Activated CD4-positive, alpha-beta T cell treated with anti-CD3 and anti-CD28 coated beads, Interleukin-2, amount 10 ng/mL, durations not matched to agents 24 days and 14 days (primary cell): ENCODE measurements at places on chromosomes 7 and 10. TPM values are rescaled to one million over a fixed set of nuclear protein-coding genes. Genes with fewer than 3 reads are reported as not detected.
A peak's percentile ranks its signal among the peaks of the same experiment; 100 is the strongest.

- no peak for DNase-seq
Observed at GRCh38 chr10:28806951-28807759, 129.8 kb downstream of the BAMBI start.

DNA sequence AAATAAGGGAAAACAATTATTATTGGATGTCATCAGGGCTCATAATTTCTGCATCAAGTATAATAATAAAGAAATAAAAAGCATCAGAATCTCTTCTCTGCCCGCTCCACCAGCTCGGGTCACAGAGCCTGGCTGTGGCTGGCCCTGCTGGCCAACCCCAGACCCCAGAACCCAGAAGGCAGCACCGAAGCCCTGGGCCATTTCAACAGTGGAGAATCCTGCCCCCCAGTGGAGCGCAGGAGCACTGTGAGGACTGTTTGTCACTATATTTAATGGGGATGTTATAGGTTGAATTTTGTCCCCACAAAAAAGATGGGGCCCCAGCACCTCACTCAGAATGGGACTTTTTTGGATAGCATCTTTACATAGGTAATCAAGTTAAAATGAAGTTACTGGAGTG is 27.3 kb downstream of the DENND11 start:
- DNase-seq: no peak

- no peak for DNase-seq
Observed at GRCh38 chr7:23238983-23239652, 7.5 kb upstream of the GPNMB start.

- no peak for DNase-seq
Observed at GRCh38 chr7:101179117-101179516, 976 bp downstream of the NAT16 start.

GRCh38 chr10:92604841-92605240 is 11.9 kb downstream of the KIF11 start:
- no peak for DNase-seq

DNA sequence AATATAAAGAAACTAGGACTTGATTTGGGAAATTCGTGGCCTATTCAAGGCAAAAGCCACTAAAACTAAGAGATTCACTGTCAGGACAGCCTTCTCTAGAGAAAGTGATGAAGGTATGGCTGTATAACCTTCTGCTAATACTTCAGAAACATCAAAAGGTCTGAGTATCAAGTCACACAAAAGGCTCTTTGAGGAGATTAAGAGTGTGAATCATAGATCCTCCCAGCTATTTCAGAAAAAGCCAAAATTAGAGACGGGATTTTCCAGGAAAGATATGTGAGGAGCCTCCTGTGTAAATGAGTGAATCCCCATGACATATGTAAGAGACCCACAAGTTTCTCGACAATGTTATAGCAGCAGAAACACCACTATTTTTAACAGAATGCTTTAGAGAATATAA is 56.2 kb downstream of the UBE3C start:
- DNase-seq: no peak

- peak; percentile 67 for DNase-seq
Observed at GRCh38 chr10:33005322-33006301, 47.6 kb upstream of the ITGB1 start.

GRCh38 chr10:122786269-122786668 is 59.4 kb downstream of the CUZD1 start:
- DNase-seq: peak; percentile 67

- no peak for DNase-seq
Observed at GRCh38 chr7:102284891-102285539, 1.7 kb upstream of the SH2B2 start.

- peak; percentile 85 for DNase-seq
Observed at GRCh38 chr7:129169171-129169671, 19.2 kb upstream of the SMO start.

DNA sequence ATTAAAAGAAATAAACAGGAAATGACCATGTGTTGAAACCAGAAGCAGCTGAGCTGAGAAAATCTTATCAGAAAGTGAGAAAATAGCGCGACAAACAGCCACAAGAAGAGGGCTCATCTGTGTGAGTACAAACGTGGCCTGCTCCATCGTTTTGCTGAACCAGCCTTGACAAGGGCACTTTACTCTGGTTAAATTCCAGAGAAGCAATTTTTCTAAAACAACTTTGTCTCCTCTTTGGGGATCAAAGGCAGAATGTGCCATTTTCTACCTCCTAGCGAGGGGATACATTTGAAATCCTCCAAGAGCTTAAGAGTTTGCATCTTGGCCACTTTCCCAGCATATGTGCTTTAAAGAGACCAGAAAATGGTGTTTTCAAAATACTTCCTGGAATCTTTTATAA is 51.3 kb upstream of the VIPR2 start:
- peak; percentile 76 for DNase-seq

- DNase-seq: no peak
Observed at GRCh38 chr7:80087051-80087770, 47.4 kb upstream of the GNAI1 start.

DNA sequence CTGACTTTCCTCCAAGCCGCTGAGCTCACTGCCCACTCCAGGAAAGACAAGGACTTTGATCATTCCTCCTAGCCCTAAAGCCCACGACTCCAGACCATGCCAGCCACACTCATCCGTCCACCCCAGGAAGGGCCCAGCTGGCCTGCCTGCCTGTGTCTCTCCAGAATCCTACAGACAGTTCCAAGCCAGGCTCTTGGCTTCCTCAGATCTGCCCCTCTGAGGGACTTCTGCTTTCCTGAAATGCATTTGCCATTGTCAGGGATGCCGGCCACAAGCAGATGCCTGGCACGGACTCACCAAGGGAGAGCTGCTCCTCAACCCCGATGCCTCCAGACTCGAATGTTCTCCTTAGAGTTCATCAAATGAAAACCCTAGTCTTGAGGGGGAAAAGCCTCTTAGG is 155.8 kb downstream of the OAT start:
- no peak for DNase-seq

PHKG1 gene
- 2.8 and 5.0 TPM in 2 replicates for total RNA-seq

ATRNL1 gene
- 0.17 and 0.26 TPM in 2 replicates for total RNA-seq

ZNF316 gene
- 28.8 and 29.4 TPM in 2 replicates for total RNA-seq

PDCD4 gene
- 45.2 and 53.6 TPM in 2 replicates for total RNA-seq
